Renal cortical epithelial cell (primary cell): ENCODE measurements at places on chromosomes 5 and 9. TPM values are rescaled to one million over a fixed set of nuclear protein-coding genes. Genes with fewer than 3 reads are reported as not detected.

DNA sequence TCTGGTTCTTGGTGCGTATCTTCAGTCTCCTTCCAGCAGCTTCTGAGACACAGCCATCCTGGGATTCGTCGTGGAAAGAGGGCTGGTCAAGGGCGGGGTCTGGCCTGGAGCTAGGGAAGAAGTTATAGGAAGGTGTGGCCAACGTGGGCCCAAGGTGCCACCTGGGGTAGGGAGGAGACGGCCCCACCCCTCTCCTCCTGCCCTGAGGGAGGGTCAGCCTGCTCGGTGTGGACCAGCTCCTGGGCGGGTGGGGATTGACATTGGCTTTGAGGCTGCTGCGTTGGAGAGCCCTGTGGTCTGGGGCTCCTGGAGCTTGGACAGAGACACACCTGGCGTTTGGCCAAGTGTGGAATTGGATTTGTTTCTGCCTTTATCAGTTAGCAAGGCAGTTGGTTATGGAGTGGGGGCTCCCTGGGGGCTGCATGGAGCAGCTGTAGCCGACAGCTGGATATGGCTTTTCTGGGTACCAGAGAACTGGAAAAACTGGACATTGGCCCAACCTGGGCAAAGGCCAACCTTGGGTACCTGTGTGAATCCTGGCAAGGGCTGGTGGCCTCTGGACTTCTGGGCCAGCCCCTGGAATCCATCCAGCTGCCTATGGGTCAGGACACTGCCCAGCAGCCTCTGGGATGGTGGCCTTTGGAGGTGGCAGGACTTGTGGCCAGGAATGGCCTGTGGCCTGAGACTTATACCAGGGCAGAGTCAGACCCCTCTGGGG is 75.7 kb upstream of the PPP1R26 start:
- DNase-seq = no peak

PGM5 gene
- 0.55 and 1.0 TPM in 2 replicates for total RNA-seq

ALDH1A1 gene
- total RNA-seq = 7.3 and 164 TPM in 2 replicates

DNA sequence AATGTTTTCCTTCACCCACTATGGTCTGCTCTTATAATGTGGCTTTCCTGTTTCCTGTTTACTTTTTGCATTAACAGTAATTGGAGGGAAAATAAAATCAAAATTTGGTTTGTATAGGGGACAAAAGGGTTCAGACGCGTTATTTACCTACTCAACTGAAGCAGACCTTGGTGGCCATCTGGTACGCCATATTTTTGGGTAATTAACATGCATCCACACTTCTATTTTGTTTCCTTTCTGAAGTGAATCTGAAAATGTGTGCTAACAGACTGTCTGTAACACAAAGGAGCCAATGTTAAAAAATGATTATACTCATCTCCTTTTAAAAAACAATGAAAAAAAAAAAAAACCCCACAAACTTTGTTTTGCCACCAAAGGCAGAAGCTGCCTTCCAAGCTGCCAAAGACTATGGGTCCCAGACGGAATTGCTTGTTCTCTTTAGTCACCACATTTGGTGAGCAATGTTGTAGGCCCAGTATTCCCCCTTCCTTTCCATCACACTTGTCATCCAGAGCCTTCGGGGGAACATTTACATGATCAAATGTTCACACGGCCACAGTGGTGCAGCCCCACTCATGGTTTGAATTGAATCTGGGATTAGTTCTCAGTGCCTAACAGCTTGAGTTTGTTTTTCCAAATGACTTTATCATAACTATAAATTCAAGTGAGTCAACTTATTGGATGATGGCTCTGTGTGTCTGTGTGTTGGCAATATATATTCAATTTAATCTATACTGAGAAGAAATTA is 323.7 kb upstream of the CD180 start:
- no peak for DNase-seq

GRCh38 chr9:32841314-32841713 is 58.0 kb downstream of the TMEM215 start:
- no peak for DNase-seq

DNA sequence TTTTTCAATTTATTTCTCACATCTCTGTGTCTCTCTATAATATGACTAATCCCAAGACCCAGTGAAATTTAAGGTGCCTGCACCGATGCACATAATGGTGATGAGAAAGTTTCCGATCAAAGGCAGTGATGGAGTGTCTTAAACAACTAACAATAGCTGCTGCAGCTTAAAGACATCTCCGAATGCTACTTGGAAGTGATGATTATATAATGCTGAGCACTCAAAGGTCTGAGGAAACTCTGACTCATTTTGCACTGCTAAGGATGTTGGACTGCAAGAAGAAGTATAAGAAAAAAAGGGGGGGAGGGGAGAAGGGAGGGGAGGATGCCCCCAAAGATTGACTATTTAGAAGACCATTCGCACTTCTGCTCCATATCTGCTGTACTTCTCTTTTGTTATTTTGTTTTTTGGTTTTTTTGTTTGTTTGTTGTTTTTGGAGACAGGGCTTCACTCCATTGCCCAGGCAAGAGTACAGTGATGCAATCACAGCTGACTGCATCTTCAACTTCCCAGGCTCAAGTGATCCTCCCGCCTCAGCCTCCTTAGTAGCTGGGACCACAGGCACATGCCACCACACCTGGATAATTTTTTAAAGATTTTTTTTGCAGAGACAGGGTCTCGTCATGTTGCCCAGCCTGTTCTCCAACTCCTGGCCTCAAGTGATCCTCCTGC is 192.2 kb downstream of the HSD17B3 start:
- DNase-seq = peak; percentile 54

- no peak for DNase-seq
These were observed 46.3 kb upstream of the JMY start for GRCh38 chr5:79189439-79190234.

- no peak for DNase-seq
These were observed 31.7 kb downstream of the HSDL2 start for GRCh38 chr9:112411626-112412027.

GRCh38 chr5:56607551-56607950 is 207.8 kb upstream of the MAP3K1 start:
- peak; percentile 85 for DNase-seq

- DNase-seq = no peak
These were observed 71.2 kb downstream of the SYK start for GRCh38 chr9:90872835-90873294.

MARCOL gene
- not detected in 2 replicates for total RNA-seq
